ENCODE measurements at places on chromosomes 6 and 20. TPM values are rescaled to one million over a fixed set of nuclear protein-coding genes. Genes with fewer than 3 reads are reported as not detected.
A peak's percentile ranks its signal among the peaks of the same experiment; 100 is the strongest.

DNA sequence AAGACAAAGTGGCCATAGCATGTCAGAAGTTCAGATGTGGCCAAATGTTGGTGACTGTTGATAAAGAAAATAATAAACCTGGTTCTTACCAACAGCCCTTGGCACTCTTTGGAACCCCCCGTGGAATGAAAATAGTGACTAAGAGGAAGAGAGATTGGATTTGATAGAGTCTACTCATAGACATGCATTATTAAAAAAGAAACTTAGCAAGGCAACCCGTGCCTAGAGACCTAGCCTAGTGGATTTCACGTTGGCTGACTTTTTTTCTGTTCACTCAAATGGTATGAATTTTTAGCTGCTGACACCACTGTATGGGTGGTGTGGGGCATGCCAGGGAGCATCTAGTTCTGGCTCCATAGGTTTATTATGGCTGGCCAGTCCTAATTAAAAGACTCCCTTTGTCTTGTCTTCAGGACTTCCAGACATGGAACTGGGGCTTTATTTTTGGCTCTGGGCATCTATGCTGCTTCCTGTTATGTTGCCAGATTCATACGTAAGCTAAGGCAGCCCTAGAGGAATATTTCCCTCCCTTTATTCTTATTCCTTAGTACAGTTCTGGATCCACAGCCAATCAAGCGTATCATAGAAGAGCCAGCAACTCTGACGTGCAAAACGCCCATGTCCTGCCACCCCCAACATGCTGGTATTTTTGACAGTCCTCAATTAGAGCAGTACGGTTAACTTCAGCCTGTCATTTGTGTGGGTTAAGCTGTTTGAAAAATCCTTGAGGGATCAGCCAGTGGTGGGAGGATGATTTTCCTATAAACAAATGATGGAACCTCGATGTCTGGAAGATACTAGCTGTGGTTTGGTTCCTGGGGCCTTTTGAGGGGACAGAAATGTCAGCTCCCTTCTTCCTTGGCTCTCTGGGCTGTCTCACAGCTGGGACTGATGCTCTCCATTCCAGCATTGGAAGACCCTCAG, 127.5 kb downstream of the ISM1 start:
- H3K27me3 ChIP-seq, result no peaks in the 10 kb centered on the region
- no peaks in the 10 kb centered on the region for H3K4me1 ChIP-seq
- H3K4me3 ChIP-seq, result no peak overlapping the region
- DNase-seq, result no peak
- no peak overlapping the region for H3K27ac ChIP-seq

- no peak overlapping the region for H3K4me3 ChIP-seq
- DNase-seq, result no peak
- H3K4me1 ChIP-seq, result no peaks in the 10 kb centered on the region
Observed at GRCh38 chr6:35077713-35078105, 63.4 kb downstream of the TCP11 start.

DNA sequence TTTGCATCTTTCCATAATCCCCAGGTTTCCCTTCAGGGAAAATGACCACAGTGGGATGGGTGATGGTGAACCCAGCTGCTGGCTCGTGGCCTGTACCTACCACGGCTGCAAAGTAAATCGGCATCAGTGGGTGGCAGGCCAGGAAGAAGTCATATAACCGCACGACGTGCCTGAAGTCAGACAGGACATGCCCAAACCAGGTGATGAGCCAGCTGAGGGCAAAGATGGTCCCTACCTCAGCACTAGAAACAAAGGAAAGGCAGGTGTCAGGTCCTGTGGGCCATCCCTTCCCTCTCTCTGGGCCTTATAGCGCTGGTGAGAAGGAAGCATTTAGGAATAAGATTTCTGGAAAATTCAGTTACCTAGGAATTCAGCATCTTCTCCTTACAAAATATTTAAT, 22.2 kb downstream of the TBC1D20 start:
- no peak for DNase-seq
- no peaks in the 10 kb centered on the region for H3K27me3 ChIP-seq
- peak overlapping the region; percentile 88 for H3K27ac ChIP-seq
- H3K4me1 ChIP-seq, result peaks cover 45% of the 10 kb centered on the region
- peaks cover 74% of the 10 kb centered on the region for H3K36me3 ChIP-seq

- H3K36me3 ChIP-seq, result no peaks in the 10 kb centered on the region
- H3K4me3 ChIP-seq, result no peak overlapping the region
- H3K27me3 ChIP-seq, result no peaks in the 10 kb centered on the region
- no peak overlapping the region for H3K27ac ChIP-seq
- H3K4me1 ChIP-seq, result no peaks in the 10 kb centered on the region
- no peak for DNase-seq
Observed at GRCh38 chr6:84500726-84501125, 263.7 kb downstream of the TBX18 start.

GRCh38 chr6:106145741-106146227, 59.6 kb downstream of the PRDM1 start:
- H3K27ac ChIP-seq, result no peak overlapping the region
- DNase-seq, result peak; percentile 56
- H3K36me3 ChIP-seq, result no peaks in the 10 kb centered on the region
- H3K4me1 ChIP-seq, result peaks cover 56% of the 10 kb centered on the region

SNRNP48 gene
- total RNA-seq, result 20.9 TPM

POLR3F gene
- total RNA-seq, result 11.8 TPM

DNA sequence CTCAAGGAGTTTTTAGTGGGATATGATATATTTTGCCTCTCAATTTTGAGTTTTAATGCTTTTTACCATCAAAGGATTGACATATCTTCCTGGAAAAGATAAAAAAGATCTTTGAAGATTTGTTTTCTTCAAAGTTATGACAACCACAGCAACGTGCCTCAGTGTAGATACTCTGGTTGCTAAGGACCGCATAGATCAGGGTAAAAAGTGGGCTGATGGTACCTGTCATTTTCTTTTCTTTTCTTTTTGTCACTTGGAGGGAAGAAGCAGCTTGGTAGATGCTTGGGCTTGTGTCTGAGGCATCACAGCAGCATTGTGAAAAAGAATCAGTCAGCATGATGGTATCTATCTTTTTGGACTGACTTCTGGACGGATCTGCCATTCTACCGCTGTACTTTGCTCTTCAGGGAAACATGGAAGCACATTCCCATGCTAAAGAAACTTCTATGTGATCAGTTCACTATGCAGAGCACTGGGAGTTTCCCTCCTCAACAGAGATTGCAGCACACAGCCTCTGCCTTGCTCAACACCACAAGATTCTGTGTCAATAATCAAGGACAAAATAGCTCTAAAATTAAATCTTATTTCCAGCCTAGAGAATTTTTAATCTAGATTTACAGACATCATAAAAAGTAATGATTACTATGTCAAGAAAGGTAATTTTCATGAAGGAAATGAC, 54.8 kb upstream of the SGK1 start:
- no peaks in the 10 kb centered on the region for H3K27me3 ChIP-seq
- H3K27ac ChIP-seq, result peak overlapping the region; percentile 39
- H3K4me1 ChIP-seq, result peaks cover 21% of the 10 kb centered on the region
- H3K36me3 ChIP-seq, result no peaks in the 10 kb centered on the region
- no peak for DNase-seq

- peaks cover 11% of the 10 kb centered on the region for H3K27me3 ChIP-seq
- H3K4me1 ChIP-seq, result no peaks in the 10 kb centered on the region
- no peaks in the 10 kb centered on the region for H3K36me3 ChIP-seq
- no peak for DNase-seq
Observed at GRCh38 chr6:17032988-17033634, 68.7 kb upstream of the STMND1 start.

- no peaks in the 10 kb centered on the region for H3K36me3 ChIP-seq
- H3K27me3 ChIP-seq, result peaks cover 2% of the 10 kb centered on the region
Observed at GRCh38 chr20:14049111-14049510, 53.8 kb downstream of the MACROD2 start.

DNA sequence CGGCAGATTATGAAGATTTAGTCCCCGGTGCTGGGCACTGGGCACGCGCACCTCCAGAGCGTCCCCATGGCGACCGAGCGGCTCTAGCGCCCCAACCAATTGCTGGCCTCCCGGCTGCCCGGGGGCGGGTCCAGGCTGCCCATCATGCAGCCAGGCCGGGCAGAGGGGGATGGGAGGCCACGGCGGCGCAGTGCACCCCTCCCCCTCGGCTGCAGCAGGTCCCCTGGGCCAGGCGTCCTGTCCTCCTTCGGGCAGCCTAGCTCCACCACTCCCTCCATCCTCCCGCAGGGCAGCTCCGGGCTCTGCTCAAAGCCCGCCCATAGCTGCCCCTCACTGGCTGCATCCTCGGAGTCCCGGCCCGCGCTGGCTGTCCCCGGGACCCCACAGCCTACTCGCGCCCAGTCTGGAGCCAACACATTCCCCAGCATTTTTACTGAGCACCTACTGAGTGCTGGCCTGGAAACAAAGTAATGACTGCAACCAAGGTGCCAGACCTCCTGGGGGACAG, 99.4 kb downstream of the ASXL1 start:
- H3K36me3 ChIP-seq, result no peaks in the 10 kb centered on the region
- no peak overlapping the region for H3K27ac ChIP-seq
- no peak overlapping the region for H3K4me3 ChIP-seq
- no peaks in the 10 kb centered on the region for H3K27me3 ChIP-seq
- no peak for DNase-seq

DNA sequence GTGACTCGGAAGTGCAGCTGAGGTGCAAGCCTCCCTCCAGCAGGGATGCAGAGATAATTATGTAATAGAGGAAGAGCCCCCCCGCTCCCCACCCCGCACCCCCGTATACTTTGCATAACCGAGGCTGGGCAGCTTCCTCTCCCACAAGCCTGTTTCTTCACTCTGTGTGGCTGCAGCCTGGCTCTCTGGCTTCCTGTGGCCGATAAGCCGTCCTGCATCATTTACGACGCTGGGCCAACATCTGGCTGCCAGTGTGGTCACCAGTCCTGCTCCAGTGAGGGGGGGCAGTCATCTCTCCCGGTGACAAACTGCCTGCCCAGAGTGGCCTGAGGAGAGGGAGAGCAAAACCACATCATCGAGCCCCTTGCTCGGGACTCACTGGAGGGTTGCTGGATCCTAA, 59.2 kb downstream of the RBM38 start:
- peaks cover 33% of the 10 kb centered on the region for H3K4me1 ChIP-seq
- H3K36me3 ChIP-seq, result peaks cover 4% of the 10 kb centered on the region
- H3K27ac ChIP-seq, result no peak overlapping the region
- DNase-seq, result no peak
- no peaks in the 10 kb centered on the region for H3K27me3 ChIP-seq
- no peak overlapping the region for H3K4me3 ChIP-seq

DNA sequence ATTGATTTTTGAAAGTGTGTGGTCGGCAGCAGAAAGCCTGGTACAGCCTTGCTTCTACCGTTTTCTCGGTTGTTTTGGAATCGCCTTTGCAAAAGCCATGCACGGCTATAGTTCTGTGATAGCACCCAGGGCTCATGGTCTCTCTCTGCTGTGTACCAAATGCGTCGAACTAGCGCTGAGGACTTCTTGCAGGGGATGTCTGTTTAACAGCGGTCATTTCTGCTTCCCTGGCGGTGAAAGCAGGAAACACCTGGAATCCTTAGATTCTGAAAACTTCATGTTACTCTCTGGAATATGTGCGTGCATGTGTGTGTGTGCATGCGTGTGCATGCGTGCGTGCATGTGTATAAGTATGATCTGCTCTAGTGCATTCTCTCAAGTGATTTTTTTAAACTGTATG, 26.1 kb upstream of the GCNT2 start:
- H3K27ac ChIP-seq, result no peak overlapping the region
- H3K4me1 ChIP-seq, result no peaks in the 10 kb centered on the region

- no peaks in the 10 kb centered on the region for H3K36me3 ChIP-seq
- no peak overlapping the region for H3K27ac ChIP-seq
- H3K4me1 ChIP-seq, result no peaks in the 10 kb centered on the region
Observed at GRCh38 chr6:52868240-52868639, 27.6 kb upstream of the GSTA5 start.

BTNL2 gene
- total RNA-seq, result not detected

GRCh38 chr20:45892049-45892825, 1.1 kb downstream of the CTSA start:
- H3K27ac ChIP-seq, result peak overlapping the region; percentile 37
- peaks cover 31% of the 10 kb centered on the region for H3K4me1 ChIP-seq
- peaks cover 16% of the 10 kb centered on the region for H3K36me3 ChIP-seq
- H3K4me3 ChIP-seq, result peak overlapping the region; percentile 89
- no peak for DNase-seq

GRCh38 chr6:113647143-113647889, 209.8 kb upstream of the MARCKS start:
- no peaks in the 10 kb centered on the region for H3K36me3 ChIP-seq
- no peak overlapping the region for H3K4me3 ChIP-seq
- peaks cover 4% of the 10 kb centered on the region for H3K27me3 ChIP-seq

- H3K36me3 ChIP-seq, result no peaks in the 10 kb centered on the region
- H3K4me3 ChIP-seq, result no peak overlapping the region
- no peak overlapping the region for H3K27ac ChIP-seq
Observed at GRCh38 chr20:47843886-47844567, 58.7 kb upstream of the SULF2 start.

DNA sequence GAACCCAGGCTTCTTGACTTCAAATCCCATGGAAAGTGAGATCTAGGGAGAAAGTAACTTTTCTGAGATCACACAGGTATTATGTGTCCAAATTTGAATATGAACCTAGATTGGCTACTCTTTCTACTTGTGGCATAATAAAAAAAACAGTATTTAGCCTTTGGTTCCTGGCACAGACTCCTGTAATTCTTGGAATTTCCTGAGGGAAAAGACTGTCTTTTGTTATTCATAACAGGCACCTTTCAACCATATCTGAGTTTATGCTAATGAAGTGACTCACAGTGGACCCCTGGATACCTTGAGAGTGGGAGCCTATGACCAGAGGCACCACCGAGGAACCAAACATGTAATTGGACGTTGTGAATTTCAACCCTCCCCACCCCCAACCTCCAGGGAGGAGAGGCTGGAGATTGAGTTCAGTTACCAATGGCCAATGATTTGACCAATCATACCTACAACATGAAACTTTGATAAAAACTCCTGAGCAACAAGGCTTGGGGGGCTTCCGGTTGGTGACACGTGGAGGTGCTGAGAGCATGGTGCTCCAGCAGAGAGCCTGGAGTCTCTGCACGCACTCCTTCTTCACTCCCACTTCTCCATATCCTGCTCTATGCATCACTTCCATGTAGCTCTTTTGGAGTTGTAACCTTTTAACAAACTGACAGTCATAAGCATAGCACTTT, 48.8 kb downstream of the LAMA4 start:
- H3K36me3 ChIP-seq, result no peaks in the 10 kb centered on the region
- peaks cover 14% of the 10 kb centered on the region for H3K27me3 ChIP-seq
- DNase-seq, result no peak
- H3K4me1 ChIP-seq, result no peaks in the 10 kb centered on the region
- no peak overlapping the region for H3K27ac ChIP-seq

NKX2-2 gene
- not detected for total RNA-seq

- no peak overlapping the region for H3K4me3 ChIP-seq
- H3K27ac ChIP-seq, result no peak overlapping the region
- no peaks in the 10 kb centered on the region for H3K36me3 ChIP-seq
- no peaks in the 10 kb centered on the region for H3K27me3 ChIP-seq
Observed at GRCh38 chr6:43763812-43764522, 6.0 kb upstream of the VEGFA start.

SNPH gene
- 2.5 TPM for total RNA-seq

LY6G6C gene
- total RNA-seq, result not detected

SEMG1 gene
- not detected for total RNA-seq

CLVS2 gene
- not detected for total RNA-seq

- peak overlapping the region; percentile 6 for H3K27ac ChIP-seq
- no peak for DNase-seq
- peaks cover 11% of the 10 kb centered on the region for H3K4me1 ChIP-seq
- H3K27me3 ChIP-seq, result no peaks in the 10 kb centered on the region
- peaks cover 30% of the 10 kb centered on the region for H3K36me3 ChIP-seq
- no peak overlapping the region for H3K4me3 ChIP-seq
Observed at GRCh38 chr6:43674921-43675320, 12.7 kb downstream of the MRPS18A start.

GRCh38 chr20:46977909-46978588, 83.4 kb downstream of the EYA2 start:
- H3K27me3 ChIP-seq, result peaks cover 33% of the 10 kb centered on the region
- peaks cover 7% of the 10 kb centered on the region for H3K4me1 ChIP-seq
- no peak overlapping the region for H3K4me3 ChIP-seq
- no peak for DNase-seq
- no peak overlapping the region for H3K27ac ChIP-seq

EDEM2 gene
- 16.5 TPM for total RNA-seq

OR12D2 gene
- not detected for total RNA-seq

CPNE5 gene
- total RNA-seq, result 1.1 TPM
